ENCODE measurements at places on chromosomes 13 and 19. TPM values are rescaled to one million over a fixed set of nuclear protein-coding genes. Genes with fewer than 3 reads are reported as not detected.

Gene MFSD12
- 25.0 TPM for total RNA-seq

Gene TEX26
- total RNA-seq = not detected

Gene RELB
- 5.0 TPM for total RNA-seq

Gene CBY2
- not detected for total RNA-seq

Gene SPATA13
- total RNA-seq = 12.5 TPM

Gene PSENEN
- total RNA-seq = 9.0 TPM

Gene CCL25
- total RNA-seq = not detected

Gene SLC17A7
- total RNA-seq = not detected

Gene ADPRHL1
- 0.28 TPM for total RNA-seq

Gene NKPD1
- total RNA-seq = under 0.01 TPM

Gene ZNF100
- 6.7 TPM for total RNA-seq

Gene B9D2
- 4.7 TPM for total RNA-seq

Gene LINGO3
- not detected for total RNA-seq

Gene OVOL3
- not detected for total RNA-seq

Gene ACTN4
- 659 TPM for total RNA-seq

Gene ZNF525
- total RNA-seq = 6.7 TPM

Gene PRTN3
- not detected for total RNA-seq

Gene ZNF382
- total RNA-seq = 1.9 TPM

Gene IRS2
- total RNA-seq = 0.36 TPM

Gene CEACAM8
- not detected for total RNA-seq

Gene ZFR2
- total RNA-seq = not detected

Gene IGFL1
- total RNA-seq = not detected

Gene MZF1
- total RNA-seq = 3.6 TPM

Gene CADM4
- total RNA-seq = 1.7 TPM

Gene ZNF555
- 6.4 TPM for total RNA-seq

Gene PSG1
- 1.1 TPM for total RNA-seq

Gene DDA1
- 35.0 TPM for total RNA-seq

Gene ZNF829
- total RNA-seq = 3.3 TPM

Gene YIF1B
- total RNA-seq = 78.9 TPM

Gene ETFB
- 166 TPM for total RNA-seq

Gene NLRP9
- total RNA-seq = not detected

Gene SIGLEC8
- total RNA-seq = not detected

Gene LGALS7
- not detected for total RNA-seq

Gene FCGBP
- not detected for total RNA-seq

Gene RETN
- not detected for total RNA-seq

Gene ZNF549
- 8.6 TPM for total RNA-seq
